A673 (cell line): ENCODE measurements at places on chromosomes 7 and 10. TPM values are rescaled to one million over a fixed set of nuclear protein-coding genes. Genes with fewer than 3 reads are reported as not detected.

The LIPM gene
- not detected in 2 replicates for total RNA-seq

DNA sequence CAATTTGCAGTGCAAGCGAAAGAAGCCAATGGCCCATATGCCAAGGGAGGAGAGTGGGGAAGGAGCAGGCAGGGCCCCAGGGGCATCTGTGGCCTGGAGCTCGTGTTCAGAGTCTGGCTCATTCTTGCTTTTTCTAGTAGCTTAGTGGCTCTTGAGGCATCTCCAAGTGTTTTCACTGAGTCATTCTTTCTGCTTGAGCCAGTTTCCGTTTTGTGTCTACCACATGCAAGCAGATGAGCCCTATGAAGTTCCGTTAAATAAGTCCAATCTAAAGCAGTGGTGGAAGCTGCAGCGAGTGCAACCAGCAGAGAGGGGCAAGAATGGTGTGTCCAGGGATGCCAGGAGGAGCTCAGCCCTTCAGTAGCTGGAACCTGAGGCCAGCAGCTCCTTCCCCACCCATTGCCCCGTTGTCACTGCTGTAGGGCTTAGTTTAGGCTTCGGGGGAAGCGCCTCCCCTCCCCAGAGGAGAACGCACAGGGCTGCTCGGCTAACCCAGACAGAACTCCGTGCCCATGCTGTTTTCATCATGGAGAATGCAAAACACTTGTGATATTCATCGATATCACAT is 57.4 kb upstream of the EBF3 start:
- no peak for DNase-seq

The HMX2 gene
- not detected in 2 replicates for total RNA-seq

The DDX21 gene
- total RNA-seq = 154 and 188 TPM in 2 replicates

DNA sequence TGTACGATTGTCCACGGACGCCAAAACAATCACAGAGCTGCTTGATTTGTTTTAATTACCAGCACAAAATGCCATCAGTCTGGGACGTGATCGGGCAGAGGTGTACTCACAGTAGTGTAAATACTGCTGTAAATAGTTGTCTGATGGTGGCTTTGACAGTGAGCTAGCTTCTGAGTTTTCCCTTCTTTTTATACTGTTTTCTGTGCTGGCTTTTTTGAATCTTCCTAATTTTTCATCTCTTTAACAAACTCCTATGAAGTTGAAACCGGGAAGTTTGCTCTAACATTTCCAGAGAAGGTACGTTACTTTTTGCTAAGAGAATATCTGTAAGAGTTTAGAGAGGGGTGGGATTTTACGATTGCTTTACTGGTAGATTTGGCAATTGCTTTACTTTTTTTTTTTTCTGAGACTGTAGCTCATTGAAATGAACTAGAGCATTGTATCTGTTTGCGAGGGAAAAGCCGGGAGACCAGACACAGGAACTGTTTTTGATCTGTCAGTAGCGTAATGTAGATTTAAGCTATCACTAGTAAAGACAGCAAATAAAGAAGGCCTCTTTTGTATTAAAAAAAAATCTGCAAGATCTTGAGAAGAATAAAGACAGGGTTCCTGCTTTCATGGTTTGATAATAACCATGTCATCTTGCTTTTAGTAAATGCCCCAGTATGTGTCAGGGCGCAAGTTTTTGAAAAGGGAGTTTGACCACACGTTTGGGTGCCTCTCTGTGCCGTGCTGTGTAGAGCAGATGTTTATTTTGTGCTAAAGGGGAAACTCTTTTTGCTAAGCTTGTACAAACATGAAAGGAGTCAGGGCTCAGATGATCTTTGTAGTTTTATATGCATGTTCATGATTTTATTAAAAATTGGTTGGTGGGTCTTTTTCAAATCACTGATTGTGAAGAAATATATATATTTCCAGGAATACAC is 712 bp downstream of the FOXP2 start:
- DNase-seq = no peak

GRCh38 chr10:123354521-123354920 is 200.3 kb downstream of the BUB3 start:
- DNase-seq = no peak

- no peak for DNase-seq
Measured at GRCh38 chr7:74535951-74536356, 82.2 kb downstream of the GTF2IRD1 start.

The ADRA2A gene
- not detected in 2 replicates for total RNA-seq

The TWIST1 gene
- total RNA-seq = 37.6 and 41.6 TPM in 2 replicates

- DNase-seq = peak; percentile 19
Measured at GRCh38 chr7:83457022-83457892, 191.7 kb downstream of the SEMA3E start.

The UPK3B gene
- total RNA-seq = 1.4 TPM in 1 of 2 replicates, not detected in the other

DNA sequence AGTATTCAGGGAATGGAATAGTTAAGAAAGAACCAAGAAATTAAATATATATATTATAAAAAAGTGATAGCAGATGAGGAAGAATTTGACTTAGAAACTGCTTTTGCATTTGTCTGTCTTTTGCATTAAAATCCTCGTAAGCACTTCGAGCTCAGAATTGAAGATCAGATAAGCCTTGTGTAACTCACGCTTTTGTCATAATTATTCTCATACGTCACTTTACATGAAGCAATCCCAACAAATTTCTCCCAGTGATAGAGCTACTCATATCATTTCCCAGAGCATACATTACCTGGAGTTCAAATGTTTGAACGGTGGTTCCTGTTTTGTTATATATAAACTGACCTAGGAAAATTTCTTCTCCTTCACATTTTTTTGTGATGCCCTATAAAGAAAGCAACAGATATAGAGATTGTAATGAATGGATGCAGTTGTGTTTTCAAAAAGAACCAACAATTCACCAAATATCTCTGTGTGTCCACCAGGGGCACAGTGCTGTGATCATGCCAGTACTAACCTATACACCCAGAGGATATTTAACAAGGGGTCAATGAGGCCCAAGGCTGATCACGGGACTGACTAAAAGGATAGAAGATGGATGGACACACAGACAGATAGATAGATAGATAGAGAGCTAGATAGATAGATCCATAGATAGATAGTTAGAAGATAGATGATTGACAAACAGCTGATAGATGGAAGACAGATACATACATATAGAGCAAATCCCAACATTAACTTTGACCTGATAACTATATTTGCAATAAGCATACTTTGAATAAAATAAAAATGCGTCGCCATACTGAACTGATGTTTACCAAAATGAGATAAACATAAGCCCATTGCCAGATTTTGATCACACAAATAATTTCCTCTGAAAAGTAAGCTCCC is 9.3 kb upstream of the HUS1 start:
- DNase-seq = no peak

The MUC12 gene
- total RNA-seq = 0.67 and 0.94 TPM in 2 replicates

The LRGUK gene
- total RNA-seq = 0.54 and 0.74 TPM in 2 replicates

DNA sequence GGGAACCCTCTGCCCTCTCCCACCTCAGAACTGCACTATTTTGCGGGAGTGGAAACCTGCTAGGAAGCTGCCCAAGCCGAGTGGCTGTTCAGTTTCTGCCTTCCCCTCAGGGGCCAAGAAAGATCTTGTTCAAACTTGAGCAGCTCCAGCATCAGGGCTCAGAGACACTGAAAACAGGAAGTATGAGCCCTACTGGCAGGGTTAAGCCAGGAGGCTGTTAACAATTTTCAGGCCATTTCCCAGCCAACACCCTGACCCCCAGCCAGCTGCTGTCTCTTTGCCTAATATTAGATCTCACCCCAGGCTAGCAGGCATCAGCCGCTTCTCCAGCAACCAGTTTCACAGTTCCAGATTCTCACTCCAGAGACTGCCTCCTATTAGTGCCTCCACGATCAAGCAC is 9.2 kb downstream of the PLAU start:
- DNase-seq = peak; percentile 30

The STAMBPL1 gene
- total RNA-seq = 61.2 and 71.8 TPM in 2 replicates

- no peak for DNase-seq
Measured at GRCh38 chr7:148611692-148612091, 21.1 kb downstream of the C7orf33 start.

- DNase-seq = peak; percentile 94
Measured at GRCh38 chr10:14327527-14327926, 3.2 kb downstream of the FRMD4A start.

DNA sequence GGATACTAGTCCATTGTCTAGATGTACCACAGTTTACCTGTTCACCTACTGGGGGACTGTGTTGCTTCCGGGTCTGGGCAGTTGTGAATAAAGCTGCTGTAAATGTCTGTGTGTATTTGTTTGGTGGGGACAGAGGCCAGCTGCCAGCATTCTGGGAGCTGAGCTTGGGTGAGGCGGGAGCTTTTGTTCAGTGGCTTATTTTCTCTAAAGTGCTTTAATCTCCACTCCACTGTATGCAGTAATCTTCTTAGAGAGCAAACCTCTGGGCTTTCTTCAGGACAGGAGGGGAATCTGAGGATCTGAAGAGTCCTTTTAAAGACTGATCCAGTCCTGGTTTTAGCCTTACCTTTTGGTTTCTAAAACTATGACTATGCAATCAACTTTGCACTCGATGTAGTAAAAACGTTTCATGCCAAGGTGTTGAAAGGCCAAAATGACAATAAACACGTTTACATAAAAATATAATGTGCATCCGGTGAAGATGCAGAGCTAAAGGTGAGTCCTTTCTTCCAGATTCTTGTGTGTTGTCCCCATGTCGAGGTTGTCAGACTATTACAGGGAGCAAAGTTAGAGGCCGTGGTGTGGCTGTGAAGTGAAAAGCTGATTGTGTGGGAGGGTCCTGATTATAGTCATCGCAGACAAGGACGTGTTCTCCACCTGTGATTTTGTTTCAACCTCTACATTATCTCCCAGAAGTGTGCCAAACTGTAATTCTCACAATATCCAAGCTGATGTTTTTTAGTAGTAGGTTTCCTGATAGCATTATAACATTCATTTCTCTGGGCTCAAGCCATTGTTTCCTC is 279.8 kb downstream of the CAMK1D start:
- peak; percentile 38 for DNase-seq

The BAMBI gene
- 24.8 and 31.9 TPM in 2 replicates for total RNA-seq

DNA sequence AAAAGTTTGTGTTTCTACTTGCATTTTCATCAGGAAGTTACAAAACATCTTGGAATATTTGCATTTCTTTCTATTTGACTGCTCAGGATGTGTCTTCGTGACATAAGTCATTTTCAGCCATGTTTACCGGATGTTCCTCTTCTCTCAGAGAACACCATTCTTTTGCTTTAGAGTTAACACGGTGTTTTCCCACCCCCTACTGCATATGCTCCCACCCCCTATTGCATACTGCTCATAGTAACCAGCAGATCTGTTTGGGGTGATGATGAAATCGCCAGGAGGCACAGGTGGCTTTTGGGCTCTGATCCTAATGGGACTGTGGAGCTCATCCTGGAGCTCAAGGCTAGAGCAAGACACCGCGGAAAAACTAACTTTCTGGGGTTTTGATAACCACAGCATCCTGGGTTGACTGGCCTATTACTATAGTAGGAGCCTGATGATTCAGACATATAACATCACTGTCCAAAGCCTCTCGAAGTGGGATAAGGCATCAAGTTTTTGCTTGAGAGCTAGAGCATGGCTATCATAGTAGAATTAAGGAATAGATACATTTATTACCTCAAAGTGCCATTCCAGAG is 65.1 kb upstream of the BET1 start:
- no peak for DNase-seq

The NRG3 gene
- total RNA-seq = not detected in 2 replicates

DNA sequence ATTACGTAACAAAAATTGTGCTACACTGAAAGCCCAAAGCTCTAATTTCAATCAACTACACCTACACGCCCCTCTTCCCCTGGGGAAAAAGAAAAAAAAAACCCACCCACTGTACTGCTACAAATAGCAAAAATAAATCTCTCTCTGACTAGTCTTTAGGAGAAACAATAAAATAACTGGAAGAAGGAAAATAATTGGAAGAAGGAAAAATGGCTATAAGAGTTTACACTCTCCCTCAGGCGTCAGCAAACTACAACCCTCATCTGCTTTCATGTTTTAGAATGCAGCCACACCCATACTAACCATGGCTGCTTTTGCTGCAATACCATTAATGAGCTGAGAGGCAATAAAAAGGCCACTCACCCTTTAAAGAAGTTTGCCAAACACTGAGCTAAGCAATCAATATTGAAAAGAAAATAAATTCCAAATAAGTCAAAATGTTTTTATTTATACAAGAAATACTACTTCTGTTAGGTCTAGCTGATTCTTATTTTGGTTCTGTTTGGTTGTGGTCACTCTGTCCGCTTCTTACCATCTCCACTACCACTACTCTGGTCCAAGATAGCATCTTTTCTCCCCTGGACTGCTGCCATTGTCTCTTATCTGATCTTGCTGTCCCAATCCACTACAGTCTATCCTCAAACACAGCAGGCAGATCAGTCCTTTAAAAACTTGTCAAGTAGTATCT is 3.8 kb downstream of the MINDY3 start:
- DNase-seq = no peak

GRCh38 chr7:122136078-122136477 is 8.0 kb downstream of the AASS start:
- no peak for DNase-seq

The STK32C gene
- total RNA-seq = 16.5 and 20.0 TPM in 2 replicates

DNA sequence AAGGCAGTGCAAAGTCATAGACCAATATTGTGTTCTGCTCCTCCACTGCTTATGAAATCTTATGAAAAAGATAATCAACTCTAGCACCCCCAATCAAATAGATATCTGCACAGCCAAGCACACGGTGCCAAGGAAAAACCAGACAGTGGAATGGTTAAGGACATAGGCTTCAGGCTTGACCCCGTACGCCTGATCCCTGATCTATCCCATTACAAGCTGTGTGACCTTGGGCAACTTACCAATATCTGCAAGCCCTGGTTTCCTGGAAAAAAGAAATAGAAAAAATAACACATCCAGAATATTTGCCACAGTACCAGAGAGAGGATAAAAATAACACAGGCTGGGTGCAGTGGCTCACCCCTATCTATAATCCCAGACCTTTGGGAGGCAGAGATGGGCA is 56.9 kb downstream of the GRB10 start:
- no peak for DNase-seq

DNA sequence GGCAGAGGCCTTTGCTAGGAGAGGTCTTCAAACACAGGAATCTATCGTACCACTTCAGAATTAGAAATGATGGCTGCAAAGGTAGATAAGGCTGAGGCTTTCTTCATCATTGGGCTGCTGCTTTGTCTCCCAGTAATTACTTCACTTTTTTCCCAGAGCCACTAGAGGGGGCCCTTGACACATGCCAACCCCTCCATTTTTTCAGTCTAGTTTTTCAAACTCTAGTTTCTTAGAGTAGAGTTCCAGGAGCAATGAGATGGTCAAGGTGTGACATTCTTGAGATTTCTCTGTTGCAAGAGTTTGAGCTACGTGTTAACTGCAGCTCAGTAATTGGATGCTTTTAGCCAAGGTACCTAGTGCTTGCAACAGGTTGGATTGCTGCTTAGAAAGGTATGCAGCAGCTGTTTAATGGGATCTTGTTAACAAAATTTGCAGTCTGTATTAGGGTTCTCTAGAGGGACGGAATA is 33.8 kb upstream of the RBM20 start:
- peak; percentile 78 for DNase-seq

- DNase-seq = peak; percentile 76
Measured at GRCh38 chr7:112550468-112551060, 69.8 kb downstream of the LSMEM1 start.

DNA sequence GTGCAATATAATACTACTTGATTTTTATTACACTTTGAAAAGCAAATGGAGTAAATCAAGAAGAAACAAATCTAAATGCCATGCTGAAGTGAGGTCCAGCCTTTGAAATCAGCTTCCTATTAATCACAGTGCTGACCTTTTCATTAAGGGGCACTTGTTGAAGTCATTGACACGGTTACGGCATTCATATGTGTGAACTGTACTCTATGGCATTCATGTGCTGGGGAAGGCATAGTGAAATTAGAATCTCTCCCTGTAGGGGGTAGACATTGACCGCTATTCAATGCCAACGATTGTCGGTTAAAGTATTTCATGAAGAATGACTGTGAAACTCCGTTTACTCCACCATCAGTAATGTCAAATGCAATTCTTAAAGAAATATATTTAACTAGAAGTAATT is 296.1 kb upstream of the SEMA3A start:
- DNase-seq = no peak
